ENCODE measurements at places on chromosomes 3 and 15.

GRCh38 chr3:10565814-10566213 is 60.4 kb upstream of the ATP2B2 start:
- DNase-seq, result no peak

DNA sequence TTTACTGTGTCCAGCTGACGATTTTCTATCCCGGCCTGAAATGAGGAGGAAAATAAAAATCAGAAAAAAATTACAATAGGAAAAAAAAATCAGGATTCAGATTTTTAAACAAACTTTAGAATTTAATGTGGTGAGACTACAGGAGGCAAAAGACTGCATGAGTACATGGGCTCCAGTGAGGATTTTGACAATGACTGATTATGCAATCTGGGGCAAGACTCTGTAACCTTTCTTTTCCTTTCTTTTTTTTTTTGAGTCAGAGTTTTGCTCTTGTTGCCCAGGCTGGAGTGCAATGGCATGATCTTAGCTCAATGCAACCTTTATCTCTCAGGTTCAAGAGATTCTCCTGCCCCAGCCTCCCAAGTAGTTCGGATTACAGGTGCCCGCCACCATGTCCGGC is 29.9 kb downstream of the SPG11 start:
- no peak for DNase-seq

DNA sequence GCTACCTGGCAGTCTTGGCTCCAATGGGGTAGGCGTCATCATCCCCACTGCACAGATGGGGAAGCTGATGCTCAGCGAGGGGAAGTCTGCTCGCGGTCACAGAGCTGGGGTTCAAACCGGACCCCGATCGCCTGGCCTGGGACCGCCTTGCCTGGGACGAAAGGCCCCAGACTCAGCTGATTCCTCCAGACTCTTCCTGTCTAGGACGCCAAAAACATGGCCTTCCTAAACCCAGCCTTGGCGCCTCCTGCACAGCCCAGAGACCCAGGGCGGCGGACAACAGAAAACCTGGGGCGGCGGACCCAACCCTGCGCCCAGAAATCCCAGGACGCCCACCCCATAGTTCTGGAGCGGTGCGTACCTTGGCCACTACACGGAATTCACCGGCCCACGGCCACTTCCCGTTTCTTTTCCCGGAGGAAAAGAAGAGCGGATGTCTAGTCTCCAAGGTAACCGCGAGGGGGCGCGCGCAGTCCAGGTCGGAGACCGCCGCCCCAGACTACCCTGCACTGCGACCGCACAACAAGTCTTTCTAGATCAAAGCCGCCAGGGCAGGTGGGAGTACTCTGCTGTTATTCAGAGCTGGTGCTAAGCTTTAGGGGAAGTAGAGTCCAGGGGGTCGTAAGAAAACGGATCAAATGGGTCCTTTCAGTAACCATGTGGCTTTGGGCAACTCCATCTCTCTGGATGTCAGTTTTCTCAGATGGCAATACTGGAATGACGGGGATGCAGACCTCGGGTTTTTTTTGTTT is 4.9 kb upstream of the IL17RD start:
- peak; percentile 35 for DNase-seq

DNA sequence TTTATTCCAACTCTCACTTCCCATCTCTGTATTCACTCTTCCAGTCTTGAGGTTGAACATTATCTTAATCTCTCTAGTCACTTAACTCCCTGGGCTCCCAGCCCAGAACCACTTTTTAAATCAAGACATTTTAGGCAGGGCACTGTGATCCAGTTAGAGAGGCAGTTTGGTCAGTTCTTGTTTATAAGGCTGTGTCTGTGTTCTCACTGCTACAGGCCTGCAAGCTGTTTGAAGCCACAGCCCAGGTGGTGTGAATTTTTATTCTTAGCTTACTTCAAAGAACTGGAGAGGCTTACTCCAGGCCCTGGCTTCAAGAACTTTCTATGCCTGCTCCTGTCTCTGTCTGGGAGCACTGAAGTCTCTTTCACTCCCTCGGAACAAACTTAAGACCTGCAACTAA is 906.1 kb downstream of the CADM2 start:
- no peak for DNase-seq

- no peak for DNase-seq
These were observed 166.1 kb downstream of the FRMD5 start for GRCh38 chr15:44029003-44029402.

DNA sequence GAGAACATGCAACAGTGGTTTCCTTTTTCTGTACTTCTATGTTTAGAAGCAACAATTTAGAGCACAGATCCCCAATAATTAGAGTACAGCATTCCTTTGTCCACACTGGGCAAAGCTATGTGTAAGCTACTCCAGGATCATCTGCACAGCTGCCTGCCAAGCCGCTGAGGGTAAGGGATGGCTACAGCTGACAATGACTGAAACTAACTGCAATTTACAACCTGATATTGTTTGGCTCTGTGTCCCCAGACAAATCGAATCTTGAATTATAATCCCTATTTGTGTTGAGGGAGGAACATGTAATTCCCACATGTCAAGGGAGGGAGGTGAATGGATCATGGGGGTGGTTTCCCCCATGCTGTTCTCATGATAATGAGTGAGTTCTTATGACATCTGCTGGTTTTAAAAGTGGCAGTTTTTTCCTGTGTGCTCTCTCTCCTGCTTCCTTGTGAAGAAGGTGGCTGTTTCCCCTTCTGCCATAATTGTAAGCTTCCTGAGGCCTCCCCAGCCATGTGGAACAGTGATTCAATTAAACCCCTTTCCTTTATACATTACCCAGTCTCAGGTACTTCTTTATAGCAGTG is 54.8 kb upstream of the TNFSF10 start:
- DNase-seq, result no peak

GRCh38 chr15:31609258-31609681 is 282.6 kb downstream of the KLF13 start:
- DNase-seq, result no peak

- no peak for DNase-seq
These were observed 78.3 kb downstream of the B3GALNT1 start for GRCh38 chr3:161026612-161027510.

- DNase-seq, result no peak
These were observed 596.1 kb downstream of the ZNF385D start for GRCh38 chr3:21154911-21155310.

DNA sequence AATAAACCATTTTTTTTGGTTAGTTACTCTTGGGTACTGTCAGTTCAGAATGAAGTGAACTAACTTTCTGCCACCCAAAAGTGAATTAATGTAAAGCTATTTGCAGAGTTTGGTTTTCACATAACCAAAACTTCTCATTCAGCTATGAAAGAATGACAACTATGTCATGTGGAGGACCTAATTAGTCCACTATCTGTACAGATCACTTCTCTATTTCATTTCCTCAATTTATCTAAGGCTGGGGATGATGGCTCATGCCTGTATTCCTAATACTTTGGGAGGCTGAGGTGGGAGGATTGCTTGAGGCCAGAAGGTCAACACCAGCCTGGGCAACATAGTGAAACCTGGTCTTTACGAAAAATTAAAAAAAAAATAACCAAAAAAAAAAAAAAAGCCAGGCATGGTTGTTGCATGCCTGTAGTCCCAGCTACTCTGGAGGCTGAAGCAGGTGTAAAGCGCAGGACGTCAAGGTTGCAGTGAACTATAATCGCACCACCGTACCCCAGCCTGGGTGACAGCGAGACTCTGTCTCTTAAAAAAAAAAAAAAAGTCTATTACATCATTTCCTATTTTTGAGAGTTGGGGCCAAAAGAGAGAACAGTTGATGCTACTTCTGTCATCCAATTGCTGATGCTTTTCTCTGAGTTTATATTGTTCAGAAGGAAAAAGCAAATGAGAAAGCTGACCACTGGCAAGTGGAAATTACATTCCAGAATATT is 8.7 kb downstream of the HYPK start:
- no peak for DNase-seq

DNA sequence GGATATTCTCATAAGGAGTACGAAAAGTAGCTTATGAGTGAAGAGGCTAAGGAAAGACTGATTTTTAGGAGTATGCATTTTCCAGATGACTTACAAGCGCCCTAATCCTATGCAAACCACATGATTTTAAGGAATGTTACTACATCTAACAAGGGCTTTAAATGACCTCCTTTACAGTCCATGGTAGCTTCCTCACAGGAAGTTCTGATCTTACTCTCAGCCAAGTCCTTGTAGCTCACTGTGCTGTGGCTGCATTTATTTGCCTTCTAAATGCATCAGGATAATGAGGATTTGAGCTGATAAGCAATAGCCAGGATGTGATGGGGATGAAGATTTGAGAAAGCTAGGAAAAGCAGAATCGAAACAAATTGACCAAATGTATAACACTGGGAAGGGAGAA is 896.0 kb downstream of the MCTP2 start:
- no peak for DNase-seq
